Hematopoietic multipotent progenitor cell (in vitro differentiated cells): ENCODE measurements at places on chromosomes 5 and 9.

DNA sequence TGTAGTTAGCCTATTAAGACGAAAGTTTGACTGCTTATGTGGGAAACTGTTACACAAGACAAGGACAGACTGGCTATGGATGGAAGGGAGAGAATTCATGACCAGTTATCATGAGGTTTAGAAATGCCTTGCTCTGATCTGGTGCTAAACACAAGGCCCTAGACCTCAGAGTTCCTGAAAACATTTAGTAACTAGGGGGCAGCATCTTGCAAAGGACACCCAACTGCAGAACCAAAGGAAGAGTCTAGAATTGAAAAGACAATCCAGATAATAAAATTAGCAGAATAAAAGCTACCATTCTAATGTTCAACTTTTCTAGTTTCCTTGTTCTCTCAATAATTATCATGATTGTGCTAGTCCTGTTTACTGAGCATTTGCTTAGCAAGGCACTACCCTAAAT is 130.5 kb upstream of the GPR151 start:
- DNase-seq, result no peak

GRCh38 chr5:74233091-74233490 is 407.4 kb downstream of the ENC1 start:
- no peak for DNase-seq

DNA sequence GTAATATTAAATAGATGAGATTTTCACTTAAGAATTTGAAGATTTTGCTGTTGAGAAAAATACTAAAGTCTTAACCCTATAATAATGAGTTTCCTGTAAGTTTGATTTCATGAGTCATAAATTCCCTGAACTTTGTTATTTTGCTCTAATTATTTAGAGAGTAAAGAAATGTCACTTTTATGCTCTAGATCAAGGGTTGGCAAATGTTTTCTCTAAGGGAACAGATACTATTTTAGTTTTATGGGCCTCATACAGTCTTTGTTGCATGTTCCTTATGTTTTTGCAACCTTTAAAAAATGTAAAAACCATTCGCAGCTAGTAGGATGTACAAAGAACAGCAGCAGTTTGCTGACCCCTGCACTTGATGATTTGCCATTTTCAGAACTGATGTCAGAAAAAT is 480 bp upstream of the TXNDC8 start:
- DNase-seq, result no peak

- DNase-seq, result no peak
Observed at GRCh38 chr5:179115307-179115706, 55.1 kb downstream of the ZNF354C start.

DNA sequence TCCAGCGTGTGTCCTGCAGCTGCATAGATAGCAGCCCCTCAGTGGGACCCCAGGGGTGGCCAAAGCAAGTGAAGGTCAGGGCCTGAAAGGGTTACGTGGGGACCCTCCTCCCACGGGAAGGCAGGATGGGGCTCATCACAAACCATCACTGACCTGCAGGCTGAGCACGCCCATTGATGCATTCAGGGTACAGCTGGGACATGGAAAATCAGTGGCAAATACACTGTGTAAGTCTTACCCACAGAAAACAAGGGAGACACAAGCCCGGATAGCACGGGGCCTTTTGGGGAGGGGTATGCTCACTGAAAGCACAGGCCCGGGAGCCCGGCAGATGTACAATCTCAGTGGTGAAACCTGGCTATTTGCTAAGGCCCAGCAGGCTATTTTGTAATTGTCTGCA is 49.1 kb downstream of the SEMA4D start:
- DNase-seq, result no peak

DNA sequence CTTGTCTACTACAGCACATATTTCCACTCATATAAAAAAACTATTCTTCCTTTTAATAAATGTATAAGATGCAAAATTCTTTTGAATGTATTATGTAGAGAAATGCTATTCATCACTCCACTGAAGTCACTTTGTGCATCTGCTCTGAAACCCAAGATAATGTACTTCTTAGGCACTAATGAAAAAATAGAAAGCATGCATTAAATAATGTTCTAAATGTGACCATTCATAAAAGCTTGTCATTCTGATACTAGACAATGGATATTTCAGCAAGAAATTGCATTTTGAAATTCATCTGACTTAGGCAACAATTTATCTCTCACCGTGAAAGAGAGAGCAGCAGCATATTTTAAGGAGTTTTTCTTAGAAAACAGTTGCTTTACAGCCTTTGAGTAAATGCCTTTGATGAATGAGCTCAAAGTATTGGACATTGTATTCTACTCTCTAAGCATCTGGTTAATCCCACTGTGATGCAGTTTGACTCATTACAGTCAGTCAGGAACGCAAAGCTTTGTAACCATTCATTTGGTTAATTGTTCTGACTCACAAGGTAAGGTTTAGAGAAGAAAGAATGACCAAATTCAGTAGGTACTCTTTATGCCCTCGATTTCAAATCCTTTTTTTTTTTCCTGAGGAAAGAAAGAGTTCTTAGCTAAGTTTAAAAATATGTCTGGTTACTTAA is 2233.8 kb upstream of the C9orf72 start:
- DNase-seq, result no peak

DNA sequence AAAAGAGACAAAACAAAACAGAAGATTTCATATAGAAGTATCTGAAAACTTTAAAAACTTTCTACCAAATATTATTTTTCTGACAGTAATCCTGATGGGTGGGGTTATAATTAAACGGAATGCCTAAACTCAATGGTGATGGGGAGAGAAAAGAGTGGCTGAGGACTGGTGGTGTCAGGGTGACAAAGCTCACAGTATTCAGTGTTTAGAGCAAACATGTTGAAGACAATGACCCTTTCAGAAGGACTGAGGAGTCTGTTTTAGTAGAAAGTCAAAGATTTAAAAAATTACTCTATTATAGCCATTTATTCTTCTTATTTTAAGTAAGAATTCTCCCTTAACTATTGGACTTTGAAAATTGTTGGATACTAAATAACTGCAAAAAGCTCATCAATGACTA is 1144.0 kb downstream of the TAF11L14 start:
- no peak for DNase-seq

- DNase-seq, result no peak
Observed at GRCh38 chr9:31314241-31314640, 1070.2 kb upstream of the ACO1 start.

DNA sequence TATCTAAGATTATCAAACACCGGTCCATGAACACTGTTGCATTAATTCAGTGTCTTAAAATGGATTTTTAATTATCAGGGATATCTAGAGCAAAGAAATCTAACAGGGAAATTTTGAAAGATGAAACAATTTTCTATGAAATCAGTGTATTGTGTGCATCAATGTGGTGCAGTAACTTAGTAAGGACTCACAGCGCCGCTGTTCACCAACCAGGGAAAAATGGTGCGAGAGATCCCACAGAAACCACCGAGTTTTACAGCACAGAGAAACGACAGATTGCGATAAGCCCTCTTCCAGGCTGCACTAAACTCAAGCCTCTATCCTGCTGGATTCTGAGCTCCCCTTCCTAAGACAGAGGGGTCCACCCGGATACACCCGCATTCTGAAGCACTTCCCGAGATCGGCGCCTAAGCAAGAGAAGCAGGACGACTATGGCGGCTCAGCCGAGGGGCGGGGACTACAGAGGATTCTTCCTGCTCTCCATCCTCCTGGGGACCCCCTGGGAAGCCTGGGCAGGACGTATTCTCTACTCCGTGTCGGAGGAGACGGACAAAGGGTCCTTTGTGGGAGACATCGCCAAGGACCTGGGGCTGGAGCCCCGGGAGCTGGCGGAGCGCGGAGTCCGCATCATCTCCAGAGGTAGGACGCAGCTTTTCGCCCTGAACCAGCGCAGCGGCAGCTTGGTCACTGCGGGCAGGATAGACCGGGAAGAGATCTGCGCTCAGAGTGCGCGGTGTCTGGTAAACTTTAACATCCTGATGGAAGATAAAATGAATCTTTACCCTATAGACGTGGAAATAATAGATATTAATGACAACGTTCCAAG is at the start of gene PCDHGA7:
TSS of gene PCDHGA7 (plus strand) at position 274 of the 826 bp plus-strand sequence. CDS start at position 432, 158 bp downstream.
- no peak for DNase-seq

DNA sequence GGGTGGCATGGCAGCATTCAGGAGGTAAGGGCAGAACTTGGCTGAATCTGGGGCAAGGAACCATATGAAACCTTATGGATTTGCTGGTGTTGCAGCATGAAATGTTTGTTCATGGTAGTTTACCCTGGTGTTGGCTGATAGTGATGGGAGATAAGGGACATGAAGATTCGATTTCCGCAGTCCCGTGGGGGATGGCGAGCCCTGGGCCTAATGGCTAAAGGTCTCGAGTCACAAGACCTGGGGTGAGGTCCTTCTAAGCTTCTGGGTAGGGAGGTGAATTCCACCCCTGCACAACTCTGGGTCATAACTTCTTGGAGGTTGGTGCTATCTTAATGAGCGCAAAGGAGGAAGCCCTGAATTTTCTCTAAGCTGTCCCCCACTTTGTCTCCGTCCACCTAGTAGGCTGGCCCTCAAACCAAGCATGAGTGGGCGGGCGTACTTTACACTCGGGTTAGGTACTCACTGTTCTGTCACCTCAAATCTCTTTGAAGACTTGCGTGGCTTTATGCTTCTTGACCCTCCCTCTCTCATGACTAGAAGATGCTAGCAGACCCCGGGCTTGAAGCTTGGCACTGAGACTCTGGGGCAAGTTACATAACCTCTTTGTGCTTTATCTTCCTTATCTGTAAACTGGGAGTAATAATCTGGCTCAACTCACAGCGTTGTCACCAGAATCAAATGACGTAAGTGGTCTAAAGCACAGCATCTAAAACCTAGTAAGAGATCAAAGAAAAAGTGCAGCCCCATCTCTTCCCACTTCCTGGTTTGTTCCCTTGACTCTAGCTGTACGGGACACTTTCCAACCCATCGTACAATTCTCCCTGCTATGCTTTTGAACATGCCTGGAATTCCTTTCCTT is 72.5 kb downstream of the BASP1 start:
- no peak for DNase-seq

DNA sequence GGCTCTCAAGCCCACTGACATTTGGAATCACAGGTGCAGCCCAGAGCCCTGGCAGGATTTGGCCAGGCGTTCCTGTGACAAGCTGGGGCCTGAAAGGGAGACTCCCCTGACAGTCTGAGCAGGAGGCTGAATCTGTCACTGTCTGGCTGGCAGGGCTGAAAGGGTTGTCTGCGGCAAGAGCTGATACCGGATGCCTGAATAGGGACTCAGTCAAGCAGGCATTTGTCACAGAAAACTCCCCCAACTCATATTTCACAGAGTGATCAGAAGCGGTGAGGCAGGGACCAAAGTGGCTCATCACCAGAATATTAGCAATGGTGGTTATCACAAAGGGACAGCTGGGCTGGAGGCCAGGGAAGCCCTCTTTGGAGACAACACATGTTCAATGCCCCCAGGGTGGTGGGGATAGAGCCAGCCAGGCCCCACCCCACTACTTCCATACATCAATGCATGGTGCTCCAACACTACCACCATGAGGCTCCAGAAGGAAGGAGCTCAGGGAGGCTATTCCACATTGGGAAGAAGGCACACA is 295.5 kb downstream of the DTWD2 start:
- no peak for DNase-seq

DNA sequence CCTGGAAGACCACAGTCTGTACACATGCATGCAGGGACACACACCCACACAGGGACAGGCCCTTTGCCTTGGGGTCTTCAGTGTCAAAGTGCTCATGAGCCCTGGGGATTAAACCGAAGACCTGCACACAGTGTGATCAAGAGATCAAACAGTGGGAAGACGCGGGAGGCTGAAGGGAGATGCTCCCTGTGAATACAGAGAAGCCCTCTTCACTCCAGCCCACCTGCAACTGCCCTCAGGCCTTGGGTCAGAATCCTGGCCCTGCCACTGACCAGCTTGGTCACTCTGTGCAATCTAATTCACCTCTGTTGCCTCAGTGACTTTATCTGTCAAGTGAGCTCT is 2.9 kb downstream of the RALGDS start:
- DNase-seq, result no peak

GRCh38 chr5:133439859-133440258 is 172.5 kb downstream of the FSTL4 start:
- DNase-seq, result no peak

DNA sequence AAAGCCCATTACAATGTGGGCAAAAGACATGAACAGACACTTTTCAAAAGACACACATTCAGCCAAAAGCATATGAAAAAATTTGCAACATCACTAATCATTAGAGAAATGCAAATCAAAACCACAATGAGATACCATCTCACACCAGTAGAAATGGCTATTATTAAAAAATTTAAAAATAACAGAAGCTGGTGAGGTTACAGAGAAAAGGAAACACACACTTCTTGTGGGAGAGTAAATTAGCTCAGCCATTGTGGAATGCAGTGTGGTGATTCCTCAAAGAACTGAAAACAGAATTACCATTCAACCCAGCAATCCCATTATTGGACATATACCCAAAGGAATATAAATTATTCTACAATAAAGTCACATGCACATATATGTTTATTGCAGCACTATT is 585.2 kb upstream of the TUSC1 start:
- no peak for DNase-seq

DNA sequence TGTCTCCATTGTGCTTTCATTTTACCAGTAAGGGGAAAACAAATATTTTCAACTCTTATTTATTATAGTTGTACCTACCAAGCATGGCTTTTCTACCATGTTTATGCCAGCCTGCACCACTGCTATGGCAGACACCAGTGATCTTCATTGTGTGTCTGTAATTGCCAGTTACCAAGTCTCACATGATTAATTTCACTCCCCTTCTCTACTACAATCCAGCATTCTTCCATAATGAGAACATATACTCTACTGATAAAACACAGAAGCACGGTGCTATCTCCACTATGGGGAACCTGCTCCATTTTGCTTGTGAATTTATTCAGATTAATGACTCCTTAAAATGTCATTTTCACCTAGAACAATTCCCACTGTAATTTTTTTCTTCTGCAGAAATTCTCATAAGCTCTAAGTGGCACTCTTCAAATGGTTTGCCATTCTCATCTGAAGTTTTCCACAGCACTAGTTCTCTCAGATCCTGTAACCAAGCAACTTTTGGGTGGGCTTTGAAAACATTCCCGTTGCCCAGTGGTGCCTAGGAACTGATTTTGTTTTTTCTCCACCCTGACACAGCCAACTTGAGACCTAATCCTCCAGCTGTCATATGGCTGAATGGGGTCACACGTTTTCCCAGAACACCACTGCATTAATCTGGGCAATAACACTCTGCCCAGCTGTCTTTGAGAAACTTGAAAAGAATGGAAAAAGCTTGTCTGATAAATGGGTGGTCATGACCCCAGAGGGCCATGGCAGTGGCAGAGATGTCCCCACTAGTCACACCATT is 222.7 kb upstream of the RASEF start:
- DNase-seq, result no peak

- no peak for DNase-seq
Observed at GRCh38 chr5:51033215-51033614, 350.0 kb upstream of the ISL1 start.

DNA sequence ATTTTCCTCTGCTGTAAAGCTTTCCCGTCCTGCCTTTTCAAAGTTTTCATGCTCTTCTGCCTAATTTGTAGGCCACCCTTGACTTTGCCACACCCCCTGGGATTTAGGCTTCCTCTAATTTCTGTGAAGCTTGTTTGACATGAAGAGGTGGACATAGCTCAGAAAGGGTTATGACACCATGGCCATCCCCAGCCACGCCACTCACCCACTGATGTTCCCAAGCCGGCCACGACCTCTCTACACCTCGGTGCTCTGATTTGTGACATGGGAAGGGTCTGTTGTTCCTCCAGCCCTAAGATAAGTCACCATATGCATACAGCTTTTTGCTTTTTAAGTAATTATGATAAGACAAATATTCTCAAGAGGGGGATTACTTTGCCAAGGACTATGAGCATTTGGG is 139.5 kb downstream of the BARX1 start:
- no peak for DNase-seq

GRCh38 chr5:175230299-175230698 is 213.7 kb downstream of the DRD1 start:
- no peak for DNase-seq
